HCT116 (cell line): ENCODE measurements at places on chromosomes 12 and 14.

GRCh38 chr12:2489275-2489674 lies 305.5 kb upstream of the FKBP4 start:
- DNase-seq: no peak

DNA sequence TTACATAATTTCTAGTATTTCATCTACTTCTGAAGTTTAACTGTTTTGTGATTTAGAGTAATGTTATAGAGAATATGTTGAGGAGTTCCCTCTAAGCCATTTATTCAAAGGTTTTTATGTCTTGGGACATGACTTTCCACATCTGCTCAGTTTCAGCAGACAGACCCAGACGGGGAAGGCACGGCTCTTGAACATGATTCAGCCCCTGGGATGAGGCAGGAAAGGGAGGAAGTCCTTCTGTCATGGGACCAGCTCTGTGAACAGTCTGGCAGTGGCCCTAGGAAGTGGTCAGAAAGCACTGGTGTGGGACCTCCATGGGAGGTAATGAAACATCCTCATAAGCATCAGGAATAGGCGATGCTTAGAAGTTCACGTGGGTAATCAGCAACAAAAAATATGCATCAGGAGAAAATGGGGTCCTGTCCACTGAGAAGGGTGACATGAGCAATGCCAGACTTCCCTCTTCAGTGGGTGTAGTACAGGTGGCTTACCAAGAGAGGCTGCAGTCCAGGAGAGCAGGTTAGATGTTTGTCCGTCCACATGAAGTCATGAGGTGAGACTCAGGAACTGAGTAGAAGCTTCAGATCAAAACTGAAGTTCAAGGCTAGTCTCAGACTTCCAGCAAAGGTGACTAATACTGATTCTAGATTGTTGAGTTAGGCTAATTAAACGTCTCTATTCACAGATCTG lies 248.5 kb downstream of the IPO8 start:
- no peak for DNase-seq

GRCh38 chr12:66916189-66916588 lies 237.3 kb upstream of the GRIP1 start:
- DNase-seq: no peak

DNA sequence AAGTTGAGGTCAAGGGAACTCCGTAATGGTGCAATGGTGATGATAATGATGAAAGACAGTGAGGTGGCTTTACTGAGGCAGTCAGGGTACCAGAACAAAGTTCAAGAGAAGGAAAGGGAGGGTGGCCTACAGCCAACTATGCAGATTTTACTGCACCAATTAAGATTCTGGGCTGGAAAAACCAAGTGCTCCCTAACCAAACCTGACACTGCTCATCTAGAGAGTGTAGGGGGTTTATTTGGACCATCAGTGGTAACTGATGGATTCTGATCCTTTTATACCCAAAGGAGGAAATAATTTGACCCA lies 387 bp downstream of the LRRC9 start:
- no peak for DNase-seq

GRCh38 chr14:75258079-75258802 lies 20.4 kb upstream of the FOS start:
- no peak for DNase-seq

GRCh38 chr12:13371367-13371766 lies 174.8 kb downstream of the EMP1 start:
- no peak for DNase-seq

GRCh38 chr12:87795555-87795954 lies 233.6 kb downstream of the C12orf50 start:
- no peak for DNase-seq

- DNase-seq: no peak
These were observed 806.9 kb downstream of the GALC start for GRCh38 chr14:87185961-87186560.

GRCh38 chr12:106753526-106753925 lies 21.0 kb upstream of the RIC8B start:
- no peak for DNase-seq

DNA sequence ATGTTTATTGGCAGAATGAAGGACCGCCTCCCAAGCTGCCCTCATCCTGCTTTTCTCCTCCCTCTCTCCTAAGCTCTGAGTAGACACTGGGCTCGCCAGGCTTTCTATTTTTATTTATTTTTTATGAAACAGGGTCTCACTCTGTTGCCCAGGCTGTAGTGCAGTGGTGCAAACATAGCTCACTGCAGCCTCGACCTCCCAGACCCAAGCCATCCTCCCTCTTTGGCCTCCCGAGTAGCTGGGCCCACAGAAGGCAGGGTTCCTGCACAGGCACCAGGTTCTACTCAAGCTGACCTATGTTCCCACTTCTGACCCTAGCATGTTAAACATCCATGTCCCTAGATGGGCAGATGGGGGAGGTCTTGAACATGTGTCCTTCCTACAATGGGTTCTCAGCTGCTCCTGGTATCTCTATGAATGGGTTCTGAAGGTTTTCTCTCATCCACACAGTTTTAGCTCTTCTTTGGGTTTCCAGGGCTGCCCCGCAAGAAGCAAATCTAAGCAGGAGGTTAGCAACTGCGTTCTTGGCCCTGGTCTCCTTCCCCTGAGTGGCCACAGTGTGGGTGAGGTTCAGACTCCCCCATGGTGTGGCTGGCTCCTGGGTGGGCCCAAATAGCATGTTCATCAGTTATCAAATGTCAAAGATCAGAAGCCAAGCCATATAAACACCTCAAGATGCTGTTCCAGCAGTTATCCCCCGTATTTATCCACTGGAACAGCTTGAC lies 167.3 kb downstream of the ZFP36L1 start:
- no peak for DNase-seq

DNA sequence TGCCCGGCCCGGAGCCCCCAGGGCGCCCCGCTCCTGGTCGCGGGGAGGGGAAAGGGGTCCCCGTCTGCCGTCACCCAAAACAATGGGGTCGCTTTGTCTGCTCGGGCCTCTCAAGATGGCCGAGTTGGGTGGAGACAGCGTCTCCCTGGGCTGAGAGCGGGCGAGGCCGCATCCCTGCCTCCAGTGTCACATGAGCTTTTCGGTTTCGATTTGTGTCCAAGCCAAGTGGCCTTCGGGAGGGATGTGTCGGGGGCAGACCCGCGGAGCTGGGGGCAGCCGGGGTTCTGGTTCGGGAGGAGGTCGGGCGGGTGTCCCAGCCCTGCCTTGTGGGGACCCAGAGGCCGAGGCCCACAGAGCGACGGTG lies 790 bp downstream of the DYNC1H1 start:
- peak; percentile 27 for DNase-seq

DNA sequence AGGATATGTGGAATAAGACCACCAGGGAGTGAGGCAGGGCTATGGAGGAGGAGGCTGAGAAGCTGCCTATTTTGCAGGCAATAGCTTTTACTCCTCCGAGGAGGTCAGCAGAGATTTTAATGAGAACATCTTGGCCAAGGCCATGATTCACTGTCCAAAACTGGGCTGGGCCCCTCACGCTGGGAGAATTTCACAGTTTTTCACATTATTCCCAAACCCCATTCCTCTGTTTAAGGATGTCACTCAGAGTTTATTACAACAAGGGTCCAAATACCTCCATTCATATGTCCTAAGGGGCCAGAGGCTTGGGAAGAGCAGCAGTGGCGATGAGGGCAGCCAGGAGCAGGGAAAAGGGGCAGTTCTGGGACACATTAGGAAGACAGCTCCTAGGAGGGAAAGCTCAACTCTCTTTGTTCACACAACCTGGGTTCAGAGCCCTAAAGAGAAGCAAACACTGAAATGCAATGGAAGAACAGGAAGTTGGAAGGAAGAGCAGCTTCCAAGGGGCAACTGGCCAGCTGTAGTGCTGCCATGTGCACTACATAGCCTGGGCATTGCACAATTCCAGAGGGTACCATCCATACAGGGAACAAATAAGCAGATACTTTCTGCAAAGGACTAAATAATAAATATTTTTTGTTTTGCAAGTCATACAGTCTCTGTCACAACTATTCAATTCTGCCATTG lies 283.2 kb downstream of the NUAK1 start:
- DNase-seq: no peak

GRCh38 chr14:99137001-99137700 lies 134.8 kb downstream of the BCL11B start:
- DNase-seq: no peak

DNA sequence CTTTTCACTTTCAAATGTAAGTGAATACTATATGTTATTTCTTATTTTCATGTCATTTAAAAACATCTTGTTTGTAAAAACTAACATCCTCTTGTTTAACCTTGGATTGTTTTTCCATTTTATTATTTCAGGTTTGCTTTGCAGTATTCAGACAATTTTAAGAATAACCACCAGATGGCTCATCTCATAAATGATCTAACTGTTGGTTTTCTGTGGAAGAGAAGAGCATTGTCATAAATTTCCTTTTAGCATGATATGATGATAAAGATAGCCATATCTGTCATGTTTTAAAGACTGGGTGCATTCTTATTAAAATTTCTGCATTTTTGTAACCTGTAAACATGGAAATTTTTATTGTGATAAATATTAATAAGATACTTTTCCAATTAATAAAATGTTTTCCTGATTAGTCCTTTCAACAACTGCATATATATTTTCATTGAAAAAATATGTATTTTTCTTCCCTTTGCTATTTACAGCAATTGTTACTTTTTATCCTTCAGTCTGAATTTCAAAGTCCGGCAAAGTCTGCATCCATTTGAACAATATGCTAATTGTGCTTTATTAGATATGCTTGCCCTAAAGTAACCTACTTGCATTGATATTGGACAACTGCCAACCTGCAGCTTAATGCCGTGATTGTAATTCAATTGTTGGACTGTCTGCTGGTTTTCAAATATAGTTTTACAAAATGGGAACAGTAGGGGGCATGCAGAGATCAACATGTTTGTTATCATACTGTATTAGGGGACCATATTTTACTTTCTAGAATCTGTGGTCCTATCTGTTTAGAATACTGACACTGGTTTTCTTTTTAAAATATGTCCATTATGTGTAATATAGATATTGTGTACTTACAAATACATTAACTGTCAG lies 163.4 kb downstream of the GARIN6 start:
- peak; percentile 15 for DNase-seq

GRCh38 chr14:24315807-24316596 lies 4.7 kb downstream of the LTB4R start:
- no peak for DNase-seq

- DNase-seq: no peak
These were observed 10.6 kb upstream of the ART4 start for GRCh38 chr12:14853961-14854360.
